ENCODE measurements at places on chromosomes 1 and 21.

DNA sequence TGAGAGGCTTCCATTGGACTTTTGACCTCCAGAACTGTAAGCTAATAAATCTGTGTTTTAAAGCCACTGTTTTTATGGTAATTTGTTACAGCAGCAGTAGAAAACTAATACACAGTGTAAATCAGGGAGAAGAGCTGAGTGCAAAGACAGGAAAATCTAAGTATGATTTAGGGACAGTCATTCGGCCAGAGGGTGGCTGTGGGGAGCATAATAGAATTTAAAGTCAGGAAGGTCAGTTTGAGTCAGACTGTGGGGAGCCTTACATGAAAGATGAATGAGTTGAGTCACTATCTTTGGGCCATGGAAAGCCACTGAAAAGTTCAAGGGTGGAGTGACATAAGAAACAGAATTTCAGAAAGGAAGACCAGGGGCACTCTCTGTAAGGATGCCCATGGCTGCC, 52.4 kb upstream of the SSX2IP start:
- DNase-seq, result no peak

DNA sequence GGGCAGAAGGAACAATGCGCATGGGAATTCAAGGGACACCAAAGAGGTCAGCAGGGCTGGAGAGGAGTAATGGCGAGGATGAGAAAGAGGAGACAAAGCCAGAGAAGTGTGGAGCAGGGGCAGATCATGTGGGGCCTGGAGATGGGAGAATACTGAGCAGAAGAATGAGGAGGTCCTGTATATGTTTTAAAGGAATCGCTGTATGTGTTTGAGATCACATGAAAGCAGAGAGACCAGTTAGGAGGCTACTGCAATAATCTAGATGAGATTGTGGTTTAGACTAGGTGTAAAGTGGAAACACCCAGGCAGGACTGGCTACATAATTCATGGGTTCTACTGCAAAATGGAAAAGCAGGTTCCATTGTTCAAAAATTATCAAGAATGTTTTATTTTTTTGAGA, 33.3 kb upstream of the SLC30A10 start:
- DNase-seq, result no peak

DNA sequence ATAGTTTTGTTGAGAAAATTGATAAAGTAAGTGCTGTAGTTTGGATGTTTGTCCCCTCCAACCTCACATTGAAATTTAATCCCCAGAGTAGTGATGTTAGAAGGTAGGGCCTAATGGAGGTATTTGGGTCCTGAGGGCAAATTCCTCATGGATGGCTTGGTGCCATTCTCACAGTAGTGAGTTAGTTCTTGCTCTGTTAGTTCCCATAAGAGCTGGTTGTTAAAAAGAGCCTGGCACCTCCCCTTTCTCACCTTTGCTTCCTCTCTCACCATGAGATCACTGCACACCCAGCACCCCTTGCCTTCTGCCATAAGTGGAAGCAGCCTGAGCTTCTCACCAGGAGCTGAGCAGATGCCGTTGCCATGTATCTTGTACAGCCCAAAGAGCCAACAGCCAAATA, 354.8 kb upstream of the NFIA start:
- no peak for DNase-seq

DNA sequence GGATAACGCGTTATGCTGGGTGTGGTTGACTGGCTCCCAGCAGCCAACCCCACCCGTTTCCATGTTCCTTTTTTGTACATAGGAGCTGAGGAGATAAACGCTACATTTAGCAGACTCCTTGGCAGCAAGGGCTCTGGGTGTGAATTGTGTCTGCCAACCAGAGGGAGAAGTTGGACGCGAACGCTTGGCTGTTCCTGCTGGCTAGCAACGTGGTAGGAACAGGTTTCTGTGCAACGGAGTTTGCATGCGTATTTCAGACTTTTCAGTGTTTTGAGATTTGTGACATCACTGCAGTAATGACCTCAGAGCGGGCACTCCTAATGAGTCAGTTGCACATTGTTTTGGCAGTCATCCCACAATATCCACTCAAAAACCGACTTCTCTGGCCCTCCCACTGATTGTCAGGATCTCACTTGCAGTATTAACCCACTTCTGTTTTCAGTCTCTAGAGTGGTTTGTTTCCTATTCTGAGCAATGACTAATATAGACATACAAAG, 98.7 kb upstream of the RGS1 start:
- DNase-seq, result no peak
